ENCODE measurements at places on chromosomes 11 and 22. TPM values are rescaled to one million over a fixed set of nuclear protein-coding genes. Genes with fewer than 3 reads are reported as not detected.

OR8D4 gene
- total RNA-seq: not detected

DDTL gene
- total RNA-seq: 2.4 TPM

BBOX1 gene
- total RNA-seq: 0.84 TPM

YPEL1 gene
- total RNA-seq: 10.9 TPM

OTOG gene
- total RNA-seq: not detected

ADAMTS8 gene
- total RNA-seq: 1.6 TPM

GRCh38 chr11:12505183-12505582 is 127.8 kb downstream of the PARVA start:
- H3K4me1 ChIP-seq: no peaks in the 10 kb centered on the region
- DNase-seq: no peak
- H3K27me3 ChIP-seq: no peaks in the 10 kb centered on the region
- H3K36me3 ChIP-seq: peaks cover 38% of the 10 kb centered on the region
- no peak overlapping the region for H3K27ac ChIP-seq
- H3K4me3 ChIP-seq: no peak overlapping the region

DNA sequence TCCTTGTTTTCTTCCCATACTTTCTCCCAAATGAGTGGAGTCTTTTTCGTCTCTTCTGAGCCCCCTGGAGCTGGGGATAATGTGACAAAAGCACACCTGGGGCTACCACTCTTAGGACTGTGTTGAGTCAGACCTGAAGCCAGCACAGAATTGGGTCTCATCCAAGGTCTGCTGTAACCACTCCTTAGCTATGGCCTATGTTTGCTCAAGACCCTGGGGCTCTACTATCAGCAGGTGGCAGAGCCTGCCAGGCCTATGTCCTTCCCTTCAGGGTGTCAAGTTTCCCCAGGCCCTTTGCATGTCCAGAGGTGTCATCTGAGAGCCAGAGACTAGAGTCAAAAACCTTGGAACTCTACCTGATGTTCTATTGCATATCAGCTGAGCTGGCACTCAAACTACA is 335.7 kb downstream of the DDX10 start:
- no peaks in the 10 kb centered on the region for H3K36me3 ChIP-seq

DNA sequence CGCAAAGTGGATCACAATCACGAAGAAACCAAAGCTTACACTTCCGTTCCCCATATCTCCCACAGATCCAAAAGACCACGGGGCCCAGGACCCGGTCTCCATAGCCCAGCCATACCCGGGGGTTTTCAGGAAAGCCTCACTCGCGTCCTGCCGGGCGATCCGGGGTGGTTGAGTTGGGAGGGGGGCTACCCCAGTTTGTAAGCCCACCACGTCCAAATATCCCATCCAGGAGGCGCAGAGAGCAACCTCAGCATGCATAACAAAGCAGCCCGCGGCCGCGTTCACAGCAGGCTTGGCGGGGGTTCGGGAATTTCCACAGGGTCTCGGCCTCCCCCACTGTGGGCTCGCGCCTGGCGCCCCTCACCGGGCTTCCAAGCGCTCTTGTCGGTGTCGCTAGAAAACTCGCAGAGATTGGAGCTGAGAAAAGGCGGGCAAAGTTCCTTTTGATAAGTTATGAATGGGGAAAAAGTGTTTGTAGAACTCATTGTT is 9.5 kb downstream of the SDF2L1 start:
- no peak for DNase-seq
- peaks cover 7% of the 10 kb centered on the region for H3K4me1 ChIP-seq

DNA sequence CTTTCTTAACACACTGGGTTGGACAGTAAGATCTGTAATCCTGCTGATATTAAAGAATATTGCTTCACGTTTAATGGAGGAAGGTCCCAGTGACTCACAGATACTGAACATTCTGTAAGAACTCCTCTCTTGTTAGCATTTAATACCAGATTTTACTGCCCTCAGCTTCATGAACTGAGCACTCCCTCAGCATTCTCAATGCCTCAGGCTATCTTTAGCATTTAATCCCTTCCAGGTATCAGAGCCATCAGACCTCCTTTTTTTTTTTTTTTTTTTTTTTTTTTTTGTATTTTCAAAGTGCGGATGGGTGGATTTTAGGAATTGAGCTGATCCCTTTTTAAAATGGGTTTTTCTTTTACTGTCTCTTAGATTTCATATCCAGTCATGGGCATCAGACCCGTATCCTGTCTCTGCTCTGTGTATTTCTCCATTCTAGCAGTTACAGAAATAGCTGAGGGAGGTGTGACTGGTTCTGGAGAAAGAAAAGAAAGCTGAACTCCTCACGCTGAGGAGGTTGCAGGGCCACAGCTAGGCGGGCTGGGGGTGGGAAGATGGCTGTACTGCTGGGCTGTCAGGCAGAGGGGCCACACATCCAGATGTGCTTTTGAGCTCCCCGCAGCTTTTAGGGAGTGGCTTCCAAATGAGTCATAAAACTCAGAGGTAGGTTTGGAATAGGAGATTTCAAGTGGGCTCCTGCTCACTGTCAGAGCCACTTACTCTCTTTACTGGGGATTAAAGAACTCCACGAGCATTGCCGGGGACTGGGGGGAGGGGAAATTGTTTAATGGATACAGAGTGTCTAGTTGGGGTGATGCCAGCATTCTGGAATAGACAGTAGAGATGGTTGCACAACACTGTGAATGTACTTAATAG is 97.0 kb downstream of the SYT9 start:
- no peak for DNase-seq
- H3K4me1 ChIP-seq: no peaks in the 10 kb centered on the region
- H3K27ac ChIP-seq: no peak overlapping the region

GRCh38 chr22:49530671-49531367 is 296.9 kb downstream of the BRD1 start:
- no peak overlapping the region for H3K27ac ChIP-seq
- no peaks in the 10 kb centered on the region for H3K36me3 ChIP-seq
- no peak overlapping the region for H3K4me3 ChIP-seq
- H3K4me1 ChIP-seq: no peaks in the 10 kb centered on the region
- no peak for DNase-seq
- no peaks in the 10 kb centered on the region for H3K27me3 ChIP-seq

GRCh38 chr11:97687111-97687510 is 1297.3 kb downstream of the JRKL start:
- no peaks in the 10 kb centered on the region for H3K27me3 ChIP-seq
- DNase-seq: no peak

- H3K4me3 ChIP-seq: no peak overlapping the region
- H3K4me1 ChIP-seq: no peaks in the 10 kb centered on the region
- peaks cover 20% of the 10 kb centered on the region for H3K36me3 ChIP-seq
- DNase-seq: no peak
- no peak overlapping the region for H3K27ac ChIP-seq
- no peaks in the 10 kb centered on the region for H3K27me3 ChIP-seq
Observed at GRCh38 chr22:28779833-28780232, 7.3 kb downstream of the CCDC117 start.

DNA sequence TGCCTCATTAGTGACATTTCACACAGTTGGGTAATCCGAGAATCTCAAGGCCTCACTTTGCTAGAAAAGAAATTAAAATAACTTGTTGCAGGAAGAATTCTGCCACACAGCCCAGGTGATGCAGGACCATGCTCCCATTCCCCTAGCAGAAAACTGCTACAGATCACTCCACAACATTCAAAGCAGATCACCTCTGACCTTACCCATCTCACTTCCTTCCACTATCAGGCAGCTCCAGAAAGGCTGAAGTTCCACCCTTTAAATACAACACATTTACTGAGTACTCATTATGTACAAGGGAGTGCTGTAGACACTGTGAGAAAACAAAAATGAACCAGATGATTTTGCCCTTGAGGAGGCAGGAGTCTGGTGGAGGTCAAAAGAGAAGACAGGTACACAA is 231.0 kb downstream of the TTC28 start:
- no peaks in the 10 kb centered on the region for H3K4me1 ChIP-seq
- H3K36me3 ChIP-seq: no peaks in the 10 kb centered on the region
- no peaks in the 10 kb centered on the region for H3K27me3 ChIP-seq

DNA sequence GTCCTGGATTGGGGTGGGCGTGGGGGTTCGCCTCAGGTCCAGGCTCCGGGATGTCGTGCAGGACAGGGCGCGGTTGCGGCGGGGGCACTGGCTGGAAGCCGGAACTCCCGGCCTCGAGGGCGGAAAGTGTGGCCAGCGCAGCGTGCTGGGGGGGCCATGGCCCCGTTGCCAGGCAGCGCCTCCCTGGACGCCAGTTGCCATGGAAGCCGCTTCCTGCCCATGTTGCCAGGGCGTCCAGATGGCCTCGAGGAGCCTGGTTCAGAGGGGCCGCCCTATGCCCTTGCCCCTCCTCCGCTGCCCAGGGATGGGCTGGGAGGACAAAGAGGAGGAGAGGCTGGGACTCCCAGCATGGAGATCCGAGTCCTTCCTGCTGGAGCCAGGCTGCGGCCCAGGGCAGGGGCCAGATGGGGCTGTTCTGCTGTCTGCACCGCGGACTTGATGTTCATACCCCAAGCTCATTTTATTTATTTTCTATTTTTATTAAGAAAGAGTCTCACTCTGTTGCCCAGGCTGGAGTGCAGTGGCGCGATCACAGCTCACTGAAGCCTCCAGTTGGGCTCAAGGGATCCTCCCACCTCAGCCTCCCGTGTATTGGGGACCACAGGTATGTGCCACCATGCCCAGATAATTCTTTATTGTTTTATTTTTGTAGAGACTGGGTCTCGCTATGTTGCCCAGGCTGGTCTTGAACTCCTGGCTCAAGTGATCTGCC is 4.6 kb upstream of the CCDC188 start:
- DNase-seq: no peak
- no peak overlapping the region for H3K27ac ChIP-seq
- no peaks in the 10 kb centered on the region for H3K36me3 ChIP-seq
- no peaks in the 10 kb centered on the region for H3K4me1 ChIP-seq

DNA sequence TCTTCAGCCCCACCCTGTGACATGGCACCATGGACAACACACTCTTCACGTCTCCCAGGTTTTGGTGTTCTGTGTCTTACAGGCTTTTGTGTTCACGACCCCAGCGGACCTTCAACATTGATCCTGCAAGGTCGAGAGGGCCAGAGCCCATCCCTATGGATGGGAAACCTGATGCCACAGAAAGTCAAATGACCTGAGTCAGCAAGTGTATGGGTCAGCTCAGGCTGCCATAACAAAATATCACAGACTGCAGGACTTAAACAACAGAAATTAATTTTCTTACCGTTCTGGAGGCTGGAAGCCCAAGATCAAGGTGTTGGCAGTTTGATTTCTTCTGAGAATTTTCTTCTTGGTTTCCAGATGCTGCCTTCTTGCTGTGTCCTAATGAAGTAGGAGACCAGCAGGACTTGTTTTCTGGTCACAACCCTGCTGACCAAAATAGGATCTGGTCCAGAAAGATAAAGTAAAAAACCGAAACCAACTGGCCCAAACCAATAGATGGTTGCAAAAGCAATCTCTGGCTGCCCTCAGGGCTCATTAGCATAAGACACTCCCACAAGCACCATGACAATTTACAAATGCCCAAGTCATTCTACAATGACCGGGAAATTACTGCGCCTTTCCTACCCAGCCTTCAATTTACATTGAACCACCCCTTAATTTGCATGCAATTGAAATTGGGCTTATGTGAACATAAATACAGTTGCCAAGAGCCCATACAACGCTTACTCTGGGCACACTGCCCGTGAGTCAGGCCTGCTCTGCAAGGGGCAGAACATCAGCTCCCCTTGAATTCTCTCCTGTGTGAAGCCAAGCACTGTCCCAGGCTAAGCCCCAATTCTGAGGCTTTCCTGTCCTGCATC is 113.9 kb downstream of the RPS6KA4 start:
- no peak overlapping the region for H3K4me3 ChIP-seq
- DNase-seq: no peak
- H3K27me3 ChIP-seq: no peaks in the 10 kb centered on the region
- H3K27ac ChIP-seq: no peak overlapping the region
- H3K4me1 ChIP-seq: no peaks in the 10 kb centered on the region
- H3K36me3 ChIP-seq: no peaks in the 10 kb centered on the region

GRCh38 chr11:67732045-67732787 is 57.8 kb upstream of the ALDH3B2 start:
- H3K4me1 ChIP-seq: no peaks in the 10 kb centered on the region
- H3K27me3 ChIP-seq: no peaks in the 10 kb centered on the region
- peak overlapping the region; percentile 17 for H3K4me3 ChIP-seq
- no peaks in the 10 kb centered on the region for H3K36me3 ChIP-seq
- no peak overlapping the region for H3K27ac ChIP-seq

DNA sequence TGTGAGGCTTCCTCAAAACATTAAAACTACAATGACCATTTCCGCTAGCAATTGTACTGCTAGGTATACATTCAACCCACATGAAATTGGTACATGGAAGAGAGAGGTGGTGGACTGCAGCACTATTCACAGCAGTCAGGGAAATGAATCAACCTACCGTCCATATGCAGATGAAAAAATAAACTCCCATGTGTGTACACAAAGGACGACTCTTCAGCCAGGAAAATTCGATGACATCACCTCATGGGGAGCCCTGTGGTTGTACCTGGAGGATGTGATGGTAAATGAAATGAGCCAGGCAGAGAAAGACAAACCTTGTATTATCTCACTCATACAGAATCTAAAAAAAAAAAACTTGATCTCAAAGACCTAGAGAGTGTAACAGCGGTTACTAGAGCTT is 23.3 kb downstream of the RFPL3 start:
- H3K27me3 ChIP-seq: no peaks in the 10 kb centered on the region
- no peaks in the 10 kb centered on the region for H3K4me1 ChIP-seq
- H3K27ac ChIP-seq: no peak overlapping the region
- H3K36me3 ChIP-seq: no peaks in the 10 kb centered on the region
- DNase-seq: no peak

GRCh38 chr11:116107229-116107628 is 603.0 kb upstream of the CADM1 start:
- no peak for DNase-seq
- no peaks in the 10 kb centered on the region for H3K36me3 ChIP-seq
- H3K4me1 ChIP-seq: no peaks in the 10 kb centered on the region
- H3K27me3 ChIP-seq: no peaks in the 10 kb centered on the region
- no peak overlapping the region for H3K27ac ChIP-seq

DNA sequence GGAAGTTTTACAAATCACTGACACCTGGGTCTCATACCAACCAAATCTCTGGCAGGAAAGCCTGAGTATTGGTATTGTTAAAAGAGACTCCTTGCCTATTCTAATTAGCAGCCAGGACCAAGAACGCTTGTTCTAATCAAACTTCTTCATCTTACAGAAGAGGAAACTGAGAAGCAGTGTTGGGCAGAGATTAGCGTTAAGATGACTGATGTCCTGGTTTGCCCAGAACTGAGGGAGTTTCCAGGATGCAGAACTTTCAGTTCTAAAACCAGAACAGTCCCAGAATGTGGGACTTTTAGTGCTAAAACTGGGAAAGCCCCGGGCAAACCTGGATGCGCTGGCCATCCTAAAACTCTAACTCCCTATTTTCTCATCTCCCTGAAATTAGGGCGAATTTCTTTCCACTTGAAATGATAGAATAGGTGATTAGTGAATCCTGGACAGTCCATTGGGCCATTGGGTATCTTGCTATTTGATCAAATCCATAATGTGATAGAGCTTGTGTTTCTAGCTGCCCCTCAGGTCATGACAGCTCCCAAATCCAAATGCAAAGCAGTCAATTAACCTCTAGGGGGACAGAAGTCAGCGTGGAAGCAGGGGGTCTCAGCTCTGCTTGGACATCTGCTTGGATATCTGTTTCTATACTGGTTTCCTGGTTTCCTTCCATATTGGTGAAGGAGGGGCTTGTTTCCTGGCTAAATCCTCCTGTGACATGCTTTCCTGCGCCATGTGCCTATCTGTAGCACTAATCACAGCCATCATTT is 16.0 kb upstream of the TMPRSS13 start:
- DNase-seq: no peak
- no peaks in the 10 kb centered on the region for H3K36me3 ChIP-seq
- H3K4me3 ChIP-seq: no peak overlapping the region
- no peak overlapping the region for H3K27ac ChIP-seq

Measured in tibial nerve (tissue), 4 donors.